ENCODE measurements at places on chromosomes 16 and 17. TPM values are rescaled to one million over a fixed set of nuclear protein-coding genes. Genes with fewer than 3 reads are reported as not detected.

Gene GNG13
- total RNA-seq, result not detected

Gene KDM6B
- total RNA-seq, result 1.2 TPM

Gene PRSS36
- under 0.01 TPM for total RNA-seq

Gene NTN1
- under 0.01 TPM for total RNA-seq

Gene OTOP3
- not detected for total RNA-seq

Gene KRT36
- total RNA-seq, result not detected

Gene PLCG2
- total RNA-seq, result 0.17 TPM

Gene RAB11FIP3
- 15.3 TPM for total RNA-seq

Gene GUCY2D
- total RNA-seq, result not detected

Gene CTRL
- total RNA-seq, result 1.0 TPM

Gene TNFSF13
- total RNA-seq, result 1.2 TPM

Gene SLC2A4
- 1.0 TPM for total RNA-seq

Gene PRR35
- total RNA-seq, result not detected

Gene PRAC1
- total RNA-seq, result not detected

Gene NPIPB5
- 9.5 TPM for total RNA-seq

Gene CARD14
- under 0.01 TPM for total RNA-seq

Gene NUDT21
- 52.3 TPM for total RNA-seq

Gene BCL6B
- total RNA-seq, result 1.0 TPM

Gene ELMO3
- 0.59 TPM for total RNA-seq

Gene LRRC46
- total RNA-seq, result 0.15 TPM

Gene TSPOAP1
- 2.7 TPM for total RNA-seq

Gene DOC2A
- 0.30 TPM for total RNA-seq

Gene RHBDL1
- total RNA-seq, result 0.50 TPM

Gene CD300E
- total RNA-seq, result not detected

Gene TMEM95
- 0.15 TPM for total RNA-seq

Gene ACE
- 0.89 TPM for total RNA-seq

Gene SPATA20
- 57.3 TPM for total RNA-seq

Gene CCL2
- 4.2 TPM for total RNA-seq

Gene SUZ12
- 7.4 TPM for total RNA-seq

Gene KRT9
- not detected for total RNA-seq

Gene ITGAD
- total RNA-seq, result not detected

Gene PLEKHG4
- 20.4 TPM for total RNA-seq

Gene TRAF4
- total RNA-seq, result 38.3 TPM

Gene SALL1
- total RNA-seq, result 0.17 TPM

Gene TOP2A
- total RNA-seq, result 127 TPM

Gene KCNJ2
- 1.0 TPM for total RNA-seq

Data from bronchus fibroblast of lung (primary cell).